T-helper 17 cell (primary cell): ENCODE measurements at places on chromosomes 3 and 15.

GRCh38 chr15:92906020-92906419 lies 5.9 kb downstream of the CHD2 start:
- H3K27me3 ChIP-seq: no peaks in the 10 kb centered on the region
- peaks cover 16% of the 10 kb centered on the region for H3K36me3 ChIP-seq
- DNase-seq: no peak

GRCh38 chr15:64282701-64283100 lies 73.3 kb downstream of the CSNK1G1 start:
- H3K36me3 ChIP-seq: no peaks in the 10 kb centered on the region
- no peaks in the 10 kb centered on the region for H3K27me3 ChIP-seq
- DNase-seq: no peak
- H3K4me1 ChIP-seq: peaks cover 8% of the 10 kb centered on the region

DNA sequence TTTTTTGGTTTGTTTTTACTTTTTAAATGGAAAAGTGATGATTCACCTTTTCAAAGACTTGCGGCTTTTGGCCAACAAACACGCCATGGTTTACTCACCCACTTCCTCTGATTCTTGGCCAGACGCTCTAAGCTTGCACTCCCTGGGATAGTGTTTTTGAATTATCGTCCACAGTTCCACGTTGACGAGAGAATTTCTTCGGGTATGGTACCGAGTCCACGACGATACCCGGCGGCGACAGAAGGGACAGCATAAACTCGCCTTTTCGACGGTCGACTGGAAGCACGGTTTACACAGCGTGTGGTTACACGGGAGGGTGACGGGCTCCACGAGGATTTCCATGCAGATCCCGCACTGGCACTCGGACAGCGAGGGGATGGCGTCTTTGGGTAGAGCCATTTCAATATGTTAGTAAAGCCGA lies 783 bp downstream of the RNF168 start:
- peak; percentile 21 for DNase-seq
- peak overlapping the region; percentile 99 for H3K4me3 ChIP-seq
- no peaks in the 10 kb centered on the region for H3K27me3 ChIP-seq
- H3K36me3 ChIP-seq: peaks cover 6% of the 10 kb centered on the region

GRCh38 chr3:24273491-24273890 lies 221.2 kb downstream of the THRB start:
- no peak overlapping the region for H3K27ac ChIP-seq
- peaks cover 9% of the 10 kb centered on the region for H3K27me3 ChIP-seq

- peaks cover 2% of the 10 kb centered on the region for H3K36me3 ChIP-seq
- no peak overlapping the region for H3K4me3 ChIP-seq
- H3K27ac ChIP-seq: no peak overlapping the region
- DNase-seq: no peak
- peaks cover 12% of the 10 kb centered on the region for H3K4me1 ChIP-seq
Measured at GRCh38 chr3:169581633-169582032, 81.9 kb downstream of the MECOM start.

DNA sequence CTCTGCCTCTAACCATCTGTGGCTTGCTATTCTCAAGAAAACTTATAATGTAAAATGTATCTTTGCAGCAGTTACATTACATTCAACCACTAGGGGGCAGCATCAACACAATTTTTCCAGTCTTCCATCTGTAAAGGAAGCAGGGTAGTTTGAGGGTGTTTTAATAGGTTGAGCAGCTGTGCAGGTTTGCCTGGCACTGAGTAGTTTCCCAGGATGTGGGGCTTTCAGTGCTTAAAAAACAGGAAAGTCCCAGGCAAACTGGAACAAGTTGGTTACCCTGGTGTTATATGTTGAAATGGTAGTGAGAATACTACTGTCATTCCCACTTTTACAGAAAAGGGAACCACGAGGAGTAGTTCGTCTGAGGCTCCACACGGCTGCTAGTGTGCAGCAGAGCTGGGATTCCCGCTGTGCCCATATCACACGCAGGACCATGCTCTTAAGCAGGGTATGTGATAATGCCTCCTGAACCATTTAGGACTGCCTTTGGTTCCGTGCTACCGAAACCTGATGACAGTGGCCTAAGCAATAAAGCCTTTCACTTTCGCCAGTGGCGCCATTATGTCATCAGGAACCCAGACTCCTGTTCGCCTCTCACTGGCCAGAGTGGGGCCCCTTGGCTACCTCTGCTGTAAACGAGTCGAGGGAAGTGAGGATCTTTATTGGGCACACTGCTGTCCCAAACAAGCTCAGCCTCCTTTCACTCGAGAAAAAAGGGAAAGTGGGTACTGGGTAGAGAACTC lies 64.7 kb upstream of the ZBTB38 start:
- H3K27me3 ChIP-seq: no peaks in the 10 kb centered on the region
- H3K27ac ChIP-seq: no peak overlapping the region
- H3K36me3 ChIP-seq: no peaks in the 10 kb centered on the region
- H3K4me1 ChIP-seq: peaks cover 35% of the 10 kb centered on the region
- DNase-seq: peak; percentile 42
- H3K4me3 ChIP-seq: no peak overlapping the region

GRCh38 chr3:161025911-161026310 lies 79.2 kb downstream of the B3GALNT1 start:
- no peak overlapping the region for H3K4me3 ChIP-seq
- H3K27ac ChIP-seq: no peak overlapping the region
- no peak for DNase-seq
- H3K27me3 ChIP-seq: no peaks in the 10 kb centered on the region
- H3K36me3 ChIP-seq: peaks cover 1% of the 10 kb centered on the region
- no peaks in the 10 kb centered on the region for H3K4me1 ChIP-seq

GRCh38 chr3:106317141-106318055 lies 448.6 kb upstream of the CBLB start:
- no peak overlapping the region for H3K4me3 ChIP-seq
- H3K4me1 ChIP-seq: peaks cover 9% of the 10 kb centered on the region
- no peaks in the 10 kb centered on the region for H3K36me3 ChIP-seq
- no peak for DNase-seq
- no peaks in the 10 kb centered on the region for H3K27me3 ChIP-seq

- H3K27ac ChIP-seq: no peak overlapping the region
- no peak overlapping the region for H3K4me3 ChIP-seq
- DNase-seq: no peak
- H3K36me3 ChIP-seq: no peaks in the 10 kb centered on the region
Measured at GRCh38 chr15:72967397-72967796, 84.9 kb upstream of the NEO1 start.

GRCh38 chr3:2819571-2819970 lies 290.6 kb downstream of the IL5RA start:
- no peak overlapping the region for H3K4me3 ChIP-seq
- no peak overlapping the region for H3K27ac ChIP-seq
- no peak for DNase-seq

- no peaks in the 10 kb centered on the region for H3K36me3 ChIP-seq
- peaks cover 8% of the 10 kb centered on the region for H3K4me1 ChIP-seq
- H3K27ac ChIP-seq: no peak overlapping the region
- no peaks in the 10 kb centered on the region for H3K27me3 ChIP-seq
Measured at GRCh38 chr15:76196269-76197231, 114.7 kb downstream of the ETFA start.

DNA sequence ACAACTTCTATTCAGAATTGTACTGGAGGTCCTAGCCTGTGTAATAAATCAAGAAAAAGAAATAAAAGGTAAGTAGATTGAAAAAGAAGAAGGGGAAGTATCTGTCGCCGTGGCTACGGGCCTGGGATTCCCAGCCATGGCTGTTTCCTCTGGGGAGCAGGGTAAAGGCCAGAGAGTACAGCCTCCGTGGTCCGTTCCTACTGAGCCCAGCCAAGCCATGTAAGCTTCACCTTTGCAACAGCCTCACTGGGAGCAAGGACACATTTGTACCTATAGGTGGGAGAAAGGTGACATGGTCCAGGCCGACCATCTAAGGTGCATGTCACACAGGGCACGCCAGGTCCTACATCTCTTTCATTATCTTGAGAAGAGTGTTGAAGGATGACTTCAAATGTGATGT lies 71.3 kb downstream of the ANP32A start:
- no peak overlapping the region for H3K27ac ChIP-seq
- peaks cover 2% of the 10 kb centered on the region for H3K36me3 ChIP-seq
- no peak overlapping the region for H3K4me3 ChIP-seq
- DNase-seq: no peak
- H3K4me1 ChIP-seq: no peaks in the 10 kb centered on the region
- no peaks in the 10 kb centered on the region for H3K27me3 ChIP-seq

GRCh38 chr3:168003911-168004310 lies 91.8 kb downstream of the GOLIM4 start:
- H3K27ac ChIP-seq: no peak overlapping the region
- no peak overlapping the region for H3K4me3 ChIP-seq
- H3K4me1 ChIP-seq: no peaks in the 10 kb centered on the region
- DNase-seq: no peak
- H3K36me3 ChIP-seq: no peaks in the 10 kb centered on the region

- DNase-seq: no peak
- peaks cover 17% of the 10 kb centered on the region for H3K4me1 ChIP-seq
- no peak overlapping the region for H3K4me3 ChIP-seq
- H3K27me3 ChIP-seq: no peaks in the 10 kb centered on the region
- H3K36me3 ChIP-seq: no peaks in the 10 kb centered on the region
Measured at GRCh38 chr3:71511037-71511436, 72.5 kb downstream of the FOXP1 start.

GRCh38 chr3:85935171-85935570 lies 976.4 kb downstream of the CADM2 start:
- no peak for DNase-seq
- no peak overlapping the region for H3K27ac ChIP-seq
- H3K36me3 ChIP-seq: no peaks in the 10 kb centered on the region
- no peaks in the 10 kb centered on the region for H3K4me1 ChIP-seq
- H3K27me3 ChIP-seq: no peaks in the 10 kb centered on the region

GRCh38 chr3:109478614-109479013 lies 141.3 kb upstream of the DPPA4 start:
- no peak overlapping the region for H3K4me3 ChIP-seq
- peaks cover 6% of the 10 kb centered on the region for H3K27me3 ChIP-seq
- no peaks in the 10 kb centered on the region for H3K36me3 ChIP-seq
- H3K4me1 ChIP-seq: no peaks in the 10 kb centered on the region
- H3K27ac ChIP-seq: no peak overlapping the region

DNA sequence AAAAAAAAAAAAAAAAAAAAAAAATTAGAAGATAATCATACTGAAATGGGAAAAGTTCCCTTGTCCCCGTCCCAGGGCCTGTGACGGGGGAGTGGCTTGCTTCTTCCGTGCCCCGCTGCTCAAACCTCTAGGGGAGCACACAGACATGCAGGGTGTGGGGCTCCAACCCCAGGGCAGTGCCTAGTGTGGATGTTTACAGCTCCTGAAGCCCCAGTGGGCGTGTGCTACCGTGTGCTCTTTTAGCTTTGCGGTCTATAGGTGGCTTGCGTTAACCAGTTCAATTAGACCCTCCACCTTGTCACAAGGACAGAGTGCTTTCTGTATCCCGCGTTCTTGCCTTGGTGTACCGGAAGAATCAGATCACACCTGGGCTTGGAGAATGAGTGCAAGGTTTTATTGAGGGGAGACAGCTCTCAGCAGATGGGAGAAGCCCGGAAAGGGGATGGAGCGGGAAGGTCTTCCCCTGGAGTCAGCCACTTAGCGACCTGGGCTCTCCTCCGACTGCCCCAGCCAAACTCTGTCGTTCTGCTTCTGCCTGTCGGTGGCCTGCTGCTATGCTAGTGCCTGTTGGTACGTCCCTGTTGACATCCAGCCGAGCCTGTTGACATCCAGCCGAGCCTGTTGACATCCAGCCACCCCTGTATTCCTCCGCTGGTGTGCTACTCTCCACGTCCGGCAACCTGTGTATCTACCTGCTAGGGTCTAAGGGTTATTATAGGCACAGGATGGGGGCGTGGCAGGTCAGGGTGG lies 569.8 kb downstream of the VGLL3 start:
- H3K4me1 ChIP-seq: no peaks in the 10 kb centered on the region
- no peak overlapping the region for H3K27ac ChIP-seq
- no peaks in the 10 kb centered on the region for H3K27me3 ChIP-seq
- H3K36me3 ChIP-seq: no peaks in the 10 kb centered on the region
- DNase-seq: no peak
- no peak overlapping the region for H3K4me3 ChIP-seq

- no peak for DNase-seq
- no peak overlapping the region for H3K4me3 ChIP-seq
- H3K36me3 ChIP-seq: no peaks in the 10 kb centered on the region
- peaks cover 14% of the 10 kb centered on the region for H3K4me1 ChIP-seq
- peaks cover 17% of the 10 kb centered on the region for H3K27me3 ChIP-seq
Measured at GRCh38 chr15:93146601-93147000, 57.6 kb upstream of the RGMA start.

- H3K27ac ChIP-seq: no peak overlapping the region
- no peaks in the 10 kb centered on the region for H3K4me1 ChIP-seq
- DNase-seq: no peak
Measured at GRCh38 chr3:55951388-55951787, 464.3 kb upstream of the WNT5A start.

DNA sequence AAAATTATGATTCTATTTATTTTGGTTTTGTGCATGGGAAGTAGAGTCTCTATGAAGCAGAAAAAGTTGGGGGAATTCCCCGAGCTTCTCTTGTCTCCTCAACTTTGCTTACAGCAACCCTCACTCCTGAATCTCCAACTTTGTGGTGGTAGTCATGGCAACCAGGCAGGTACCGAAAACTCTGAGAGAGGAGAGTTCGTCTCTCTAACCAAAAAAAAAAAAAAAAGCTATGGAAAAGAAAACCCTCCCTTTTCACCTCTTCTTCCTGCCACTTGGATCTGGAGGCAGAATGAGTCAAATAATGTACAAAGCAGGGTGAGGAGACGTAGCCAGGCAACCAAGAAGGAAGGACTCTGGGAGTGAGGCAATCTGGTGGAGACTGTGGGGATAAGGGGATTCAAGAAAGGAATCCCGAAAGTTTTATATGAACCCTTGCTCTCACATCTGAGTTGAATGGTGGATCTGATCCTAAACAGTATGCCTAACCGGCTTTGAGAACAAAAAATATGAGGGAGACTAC lies 108.1 kb downstream of the PLOD2 start:
- no peak for DNase-seq
- no peaks in the 10 kb centered on the region for H3K4me1 ChIP-seq
- no peak overlapping the region for H3K4me3 ChIP-seq
- H3K36me3 ChIP-seq: no peaks in the 10 kb centered on the region

DNA sequence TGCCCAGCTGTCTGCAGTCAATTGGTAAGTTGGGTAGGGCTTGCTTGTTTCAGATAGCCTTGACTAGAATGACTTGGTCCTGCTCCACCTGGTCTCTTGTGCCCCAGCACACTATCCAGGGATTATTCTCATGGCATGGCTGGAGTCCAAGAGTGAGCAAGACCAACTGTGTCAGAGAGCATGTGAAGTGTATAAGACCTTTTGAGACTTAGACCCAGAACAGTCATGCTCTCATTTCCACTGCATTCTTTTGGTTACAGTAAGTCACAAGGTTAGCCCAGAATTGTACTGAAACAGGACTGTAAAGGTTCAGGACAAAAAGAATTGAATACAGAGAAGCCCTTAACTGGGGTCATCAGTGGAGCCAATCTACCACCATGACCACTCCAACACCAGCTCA lies 650.8 kb upstream of the ADAMTS9 start:
- no peaks in the 10 kb centered on the region for H3K27me3 ChIP-seq
- no peak overlapping the region for H3K27ac ChIP-seq
- H3K4me1 ChIP-seq: no peaks in the 10 kb centered on the region
- no peak for DNase-seq
- H3K4me3 ChIP-seq: no peak overlapping the region
- no peaks in the 10 kb centered on the region for H3K36me3 ChIP-seq
